ENCODE measurements at places on chromosomes 7 and 10.

DNA sequence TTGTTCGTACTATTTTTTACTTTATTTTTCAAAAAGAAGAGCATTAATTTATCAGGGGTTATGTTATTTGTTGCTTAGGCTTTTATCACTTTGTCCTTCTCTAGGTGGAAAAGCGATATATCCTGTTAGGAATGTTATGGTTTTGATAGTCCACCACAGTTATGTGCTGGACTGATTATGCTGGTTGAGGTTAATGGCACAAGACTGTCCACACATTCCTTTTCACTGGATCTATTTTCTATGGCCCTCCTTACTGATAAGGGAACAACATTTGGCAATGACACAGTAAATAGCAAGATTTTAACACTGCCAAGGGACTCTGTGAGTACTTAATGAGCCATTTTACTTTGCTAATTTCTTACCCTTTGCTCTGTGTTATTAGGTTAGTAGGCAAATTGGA, 1212.3 kb downstream of the NXPH1 start:
- no peak for DNase-seq

GRCh38 chr10:88113232-88113631, 249.8 kb downstream of the PTEN start:
- DNase-seq = no peak

GRCh38 chr10:111356571-111356970, 279.7 kb downstream of the ADRA2A start:
- DNase-seq = no peak

- DNase-seq = no peak
Measured at GRCh38 chr10:97494863-97495506, 3.2 kb downstream of the MMS19 start.

DNA sequence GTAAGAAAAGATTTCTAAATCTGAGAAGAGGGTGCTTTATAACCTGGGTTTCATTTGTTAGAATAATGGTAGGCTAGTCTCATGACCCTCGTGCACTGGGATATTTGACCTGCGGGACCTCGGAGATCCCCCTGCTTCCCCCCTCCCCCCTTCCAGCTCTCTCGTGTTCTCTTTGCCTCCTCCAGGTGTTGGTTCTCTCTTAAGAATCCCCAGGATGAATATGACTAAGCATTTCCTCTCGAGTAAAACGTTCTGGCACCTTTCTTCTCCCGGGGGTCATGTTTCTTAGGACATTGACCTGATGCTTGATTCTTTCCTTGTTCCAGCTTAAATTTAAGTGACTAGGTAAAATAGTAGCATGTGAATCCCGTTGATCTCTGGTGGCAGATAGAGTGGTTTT, 71.2 kb downstream of the SHH start:
- DNase-seq = no peak

- DNase-seq = no peak
Measured at GRCh38 chr10:77253147-77253545, 384.5 kb downstream of the KCNMA1 start.

GRCh38 chr10:33483816-33484190, 149.3 kb upstream of the NRP1 start:
- no peak for DNase-seq

DNA sequence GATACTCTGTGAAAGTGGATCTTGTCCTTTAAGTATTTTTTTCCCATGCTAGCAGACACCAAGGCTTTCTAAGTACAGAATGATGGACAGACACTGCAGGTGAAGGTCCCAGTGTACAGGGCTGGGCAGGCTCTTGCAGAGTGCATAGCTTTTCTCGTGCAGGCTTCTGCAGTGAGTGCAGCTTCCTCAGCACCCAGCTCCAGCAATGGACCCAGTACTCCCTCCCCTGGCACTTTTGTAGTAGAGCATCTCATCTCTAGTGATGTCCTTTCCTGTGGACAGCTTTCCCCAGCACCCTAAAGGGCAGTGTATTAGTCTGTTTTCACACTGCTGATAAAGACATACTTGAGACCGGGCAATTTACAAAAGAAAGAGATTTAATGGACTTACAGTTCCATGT, 104.3 kb downstream of the CUL2 start:
- DNase-seq = no peak

DNA sequence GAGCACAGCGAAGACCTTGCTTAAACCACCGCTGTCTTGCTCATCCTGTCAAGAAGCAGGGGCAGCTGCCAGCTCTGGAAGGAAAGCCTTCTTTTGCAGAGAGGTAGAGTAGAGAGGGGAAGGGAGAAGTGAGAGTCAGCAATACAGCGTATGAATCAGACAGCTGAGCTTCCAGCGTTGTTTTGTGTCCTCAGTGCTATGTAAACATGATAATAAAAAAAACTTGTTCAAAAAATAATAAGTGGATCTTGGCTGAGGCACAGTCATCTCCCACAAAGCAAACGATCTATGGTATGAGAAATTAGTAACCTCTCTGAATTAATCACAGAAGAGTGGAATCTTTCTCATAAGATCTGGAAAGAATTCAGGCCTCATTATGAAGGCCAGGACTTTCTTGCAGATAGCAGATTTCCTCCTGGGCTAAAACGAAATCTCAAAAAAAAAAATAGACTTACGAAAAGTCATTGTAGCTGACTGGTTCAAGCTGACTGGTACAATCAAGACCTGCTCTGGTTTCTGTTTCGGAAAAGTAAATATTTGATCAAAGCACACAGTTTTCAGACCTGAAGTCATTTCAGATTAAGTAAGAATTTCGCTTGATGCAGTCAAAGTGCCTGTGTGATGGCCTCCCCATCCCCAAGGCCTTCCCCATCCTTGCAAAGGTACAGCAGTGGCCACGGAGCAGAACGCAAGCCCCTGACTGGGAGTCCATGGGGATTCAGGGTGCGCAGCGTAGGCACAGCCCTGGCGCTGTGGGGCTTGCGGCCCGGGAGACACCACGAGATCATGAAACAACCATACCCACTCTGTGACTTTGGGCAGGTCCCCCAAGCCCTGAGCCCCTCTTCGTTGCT, 29.4 kb downstream of the CHST15 start:
- no peak for DNase-seq

GRCh38 chr10:33506838-33507661, 172.6 kb upstream of the NRP1 start:
- DNase-seq = no peak

- DNase-seq = no peak
Measured at GRCh38 chr10:78648256-78648860, 420.4 kb upstream of the ZMIZ1 start.

GRCh38 chr7:115087437-115087836, 165.5 kb downstream of the MDFIC start:
- DNase-seq = no peak

DNA sequence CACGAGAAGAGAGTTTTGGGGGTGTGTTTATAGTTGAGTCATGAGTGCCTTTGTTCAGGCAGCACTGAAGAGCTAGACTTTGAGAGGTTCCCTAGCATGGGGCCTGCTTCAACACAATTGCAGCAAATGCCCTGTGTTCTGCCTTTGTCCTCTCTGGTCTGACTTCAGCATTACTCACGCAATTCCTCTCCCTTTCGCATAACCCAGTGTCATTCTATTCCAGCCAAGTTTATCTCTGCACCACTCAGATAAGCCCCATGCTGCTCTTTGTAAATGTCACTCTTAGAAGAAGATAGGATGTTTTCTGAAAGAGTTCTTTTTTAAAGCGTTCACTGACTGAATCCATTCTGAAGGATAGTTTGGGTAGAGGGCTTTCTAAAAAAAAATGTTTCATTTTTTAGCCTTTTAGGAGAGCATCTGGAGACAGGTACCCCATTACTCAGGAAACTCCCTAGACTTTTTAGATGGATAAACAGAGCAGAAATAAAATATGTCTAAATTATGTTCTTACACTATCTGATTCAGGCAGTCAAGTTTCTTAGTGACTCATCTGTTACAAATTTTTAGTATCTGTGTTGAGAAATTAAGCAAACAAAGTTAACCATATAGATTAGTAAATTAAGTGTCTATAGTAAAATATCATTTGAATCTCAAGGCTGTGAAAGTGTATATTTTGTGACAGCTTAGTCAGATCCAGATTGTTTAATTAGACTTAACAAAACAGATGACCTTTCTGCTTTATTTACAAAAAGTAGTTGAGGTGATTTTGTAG, 318.5 kb downstream of the GPR158 start:
- DNase-seq = no peak
